ENCODE measurements at places on chromosomes 4 and X. TPM values are rescaled to one million over a fixed set of nuclear protein-coding genes. Genes with fewer than 3 reads are reported as not detected.

DNA sequence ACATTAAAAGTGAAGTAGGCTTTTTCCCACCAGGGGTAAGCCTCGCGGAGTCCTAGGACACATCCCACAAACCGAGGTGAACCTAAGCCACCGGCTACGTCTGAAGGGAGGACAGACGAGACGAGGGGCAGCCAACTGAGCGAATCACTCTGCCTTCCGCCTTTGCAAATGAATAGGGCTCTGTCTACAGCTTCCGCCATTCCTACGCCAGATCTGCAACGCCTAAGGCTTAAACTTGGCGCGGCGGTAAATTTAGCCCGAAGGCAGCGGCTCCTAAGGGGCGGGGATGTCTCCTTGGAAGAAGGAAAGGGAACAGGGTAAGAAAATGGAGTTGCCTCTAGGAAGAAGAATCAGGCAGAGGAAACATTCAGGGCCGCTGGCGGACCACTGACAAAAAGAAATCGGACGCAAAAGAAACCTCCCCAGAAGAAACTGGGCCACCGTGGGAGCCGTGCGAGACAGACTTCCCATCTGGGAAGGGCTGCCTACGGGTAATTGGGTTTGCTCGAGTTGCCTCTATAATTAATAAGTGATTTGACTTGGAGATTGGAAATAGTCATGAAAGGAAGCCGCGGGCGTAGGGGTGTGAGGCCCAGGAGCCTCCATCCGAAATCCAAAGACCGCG is 90.5 kb downstream of the BCOR start:
- H3K27ac ChIP-seq, result no peak overlapping the region
- no peak for DNase-seq
- H3K36me3 ChIP-seq, result no peaks in the 10 kb centered on the region
- no peak overlapping the region for H3K4me3 ChIP-seq
- peaks cover 33% of the 10 kb centered on the region for H3K27me3 ChIP-seq

GRCh38 chr4:120057416-120057815 is 9.2 kb downstream of the MAD2L1 start:
- H3K27me3 ChIP-seq, result no peaks in the 10 kb centered on the region
- H3K4me3 ChIP-seq, result no peak overlapping the region
- no peak for DNase-seq
- H3K27ac ChIP-seq, result no peak overlapping the region

DNA sequence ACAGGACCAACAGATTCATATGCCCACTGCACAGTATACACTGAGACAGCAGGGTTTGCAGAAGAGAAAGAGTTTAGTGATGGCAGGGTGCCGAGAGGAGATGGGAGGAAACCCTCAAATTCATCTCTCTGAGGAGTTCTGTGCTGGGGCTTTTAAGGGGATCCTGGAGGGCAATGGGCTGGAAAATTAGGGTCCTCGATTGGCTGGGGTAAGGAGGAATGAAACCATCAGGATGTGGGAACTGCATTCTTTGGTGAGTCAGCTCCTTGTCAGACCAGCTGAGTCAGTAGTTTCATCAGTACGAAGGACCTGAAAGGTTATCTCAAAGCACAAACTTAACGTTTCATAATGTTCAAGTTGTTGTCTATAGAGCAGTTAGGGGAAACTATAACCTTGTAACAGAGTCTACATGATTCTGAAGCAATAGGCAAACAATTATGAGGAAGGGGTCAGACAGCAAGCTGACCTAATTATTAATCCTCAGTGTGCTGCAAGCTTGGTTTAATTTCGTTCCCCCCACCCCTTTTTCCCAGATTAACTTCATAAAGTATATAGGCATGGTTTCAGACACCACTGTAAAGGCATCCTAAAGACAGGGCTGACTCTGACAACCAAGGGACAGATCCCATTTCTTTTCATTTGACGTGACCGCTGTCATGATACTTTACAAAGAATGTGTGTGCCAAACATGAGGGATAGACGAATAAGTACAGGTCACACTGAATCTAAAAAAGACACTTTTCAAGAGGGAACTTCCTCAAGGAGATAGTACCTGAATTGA is 1.5 kb upstream of the MSMO1 start:
- H3K27me3 ChIP-seq, result no peaks in the 10 kb centered on the region
- peak; percentile 12 for DNase-seq
- peaks cover 10% of the 10 kb centered on the region for H3K36me3 ChIP-seq
- H3K27ac ChIP-seq, result peak overlapping the region; percentile 70
- H3K4me3 ChIP-seq, result no peak overlapping the region
- peaks cover 26% of the 10 kb centered on the region for H3K4me1 ChIP-seq

DNA sequence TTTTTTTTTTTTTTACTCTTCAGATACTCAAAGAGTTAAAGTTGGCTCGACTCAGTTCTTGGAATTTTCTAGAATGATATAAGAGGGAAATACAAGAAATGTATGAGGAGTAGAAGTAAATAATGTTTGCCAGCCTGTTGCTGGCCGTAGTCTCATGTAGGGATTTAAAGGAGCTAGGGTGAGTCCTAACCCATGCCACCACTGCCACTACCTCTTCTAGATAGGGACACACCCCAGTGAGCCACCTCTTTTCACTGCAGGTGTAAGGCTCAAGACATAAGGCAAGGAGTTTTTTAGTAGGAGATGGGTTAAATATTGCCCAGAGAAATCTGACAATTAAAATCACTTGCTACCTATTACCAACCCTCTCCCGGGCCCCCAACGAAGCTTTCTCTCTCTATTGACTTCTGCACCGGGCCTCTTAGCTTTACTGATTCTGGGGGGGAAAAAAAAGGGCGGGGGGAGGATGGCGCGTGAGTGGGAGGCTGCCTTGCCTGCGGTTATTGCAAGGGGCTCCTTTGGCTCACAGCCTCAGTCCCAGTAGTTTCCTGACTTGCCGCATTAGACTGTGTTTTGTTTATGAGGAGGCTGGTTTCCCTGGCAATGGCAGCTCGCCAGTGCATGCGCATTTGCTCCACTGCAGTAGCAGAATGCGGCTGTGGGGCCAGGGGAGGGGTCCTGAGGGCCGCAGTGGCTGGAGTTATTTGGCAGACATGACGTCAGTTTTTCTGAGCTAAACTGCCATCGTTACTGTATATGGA is 3.0 kb downstream of the LINC00632 start:
- H3K27ac ChIP-seq, result no peak overlapping the region
- no peak overlapping the region for H3K4me3 ChIP-seq
- no peaks in the 10 kb centered on the region for H3K27me3 ChIP-seq
- no peaks in the 10 kb centered on the region for H3K4me1 ChIP-seq
- no peaks in the 10 kb centered on the region for H3K36me3 ChIP-seq

- no peak overlapping the region for H3K4me3 ChIP-seq
- no peak overlapping the region for H3K27ac ChIP-seq
- no peak for DNase-seq
- H3K27me3 ChIP-seq, result no peaks in the 10 kb centered on the region
Observed at GRCh38 chr4:157791236-157791635, 381.6 kb downstream of the GASK1B start.

- no peaks in the 10 kb centered on the region for H3K27me3 ChIP-seq
- no peak for DNase-seq
- no peak overlapping the region for H3K27ac ChIP-seq
- no peak overlapping the region for H3K4me3 ChIP-seq
- no peaks in the 10 kb centered on the region for H3K4me1 ChIP-seq
Observed at GRCh38 chr4:75002381-75002780, 69.5 kb downstream of the PARM1 start.

- no peak overlapping the region for H3K4me3 ChIP-seq
- H3K27me3 ChIP-seq, result no peaks in the 10 kb centered on the region
- no peak overlapping the region for H3K27ac ChIP-seq
Observed at GRCh38 chr4:166042510-166043055, 169.5 kb downstream of the TLL1 start.

- peaks cover 11% of the 10 kb centered on the region for H3K4me1 ChIP-seq
- no peak overlapping the region for H3K27ac ChIP-seq
- no peaks in the 10 kb centered on the region for H3K36me3 ChIP-seq
- H3K4me3 ChIP-seq, result no peak overlapping the region
Observed at GRCh38 chr4:88804234-88804633, 106.6 kb upstream of the NAP1L5 start.

DNA sequence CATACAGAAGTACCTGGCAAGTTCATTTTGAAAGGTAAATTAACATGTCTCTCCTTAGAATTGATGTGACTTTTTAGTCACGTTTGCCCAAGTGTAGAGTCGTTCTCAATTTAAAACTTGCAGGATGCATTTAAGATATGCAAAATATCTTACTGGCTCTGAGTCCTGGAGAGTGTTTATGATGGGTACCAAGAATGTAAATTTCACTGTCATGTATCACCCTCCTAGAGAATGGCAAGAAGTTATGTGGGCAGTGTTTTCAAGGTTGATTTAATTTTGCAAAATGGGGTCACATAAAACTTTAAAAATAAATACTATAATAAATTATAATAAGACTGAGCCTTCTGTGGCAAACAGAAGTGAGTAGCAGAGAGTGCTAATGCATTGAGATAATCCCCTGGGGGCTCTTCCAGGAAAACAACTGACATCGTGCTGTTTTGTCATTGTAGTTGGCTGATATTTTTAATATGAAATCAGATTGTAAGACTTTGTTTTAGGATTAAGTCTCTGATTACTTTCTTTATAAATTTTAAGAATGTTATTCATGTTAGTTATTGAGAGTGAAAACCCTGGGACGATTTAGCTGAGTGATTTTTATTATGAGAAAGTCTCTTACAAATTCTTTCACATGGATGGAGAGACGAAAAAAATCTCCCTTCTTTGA is 103.0 kb downstream of the AFF1 start:
- peaks cover 43% of the 10 kb centered on the region for H3K4me1 ChIP-seq
- no peak for DNase-seq
- H3K27ac ChIP-seq, result no peak overlapping the region
- no peaks in the 10 kb centered on the region for H3K27me3 ChIP-seq
- H3K4me3 ChIP-seq, result no peak overlapping the region
- peaks cover 4% of the 10 kb centered on the region for H3K36me3 ChIP-seq

DNA sequence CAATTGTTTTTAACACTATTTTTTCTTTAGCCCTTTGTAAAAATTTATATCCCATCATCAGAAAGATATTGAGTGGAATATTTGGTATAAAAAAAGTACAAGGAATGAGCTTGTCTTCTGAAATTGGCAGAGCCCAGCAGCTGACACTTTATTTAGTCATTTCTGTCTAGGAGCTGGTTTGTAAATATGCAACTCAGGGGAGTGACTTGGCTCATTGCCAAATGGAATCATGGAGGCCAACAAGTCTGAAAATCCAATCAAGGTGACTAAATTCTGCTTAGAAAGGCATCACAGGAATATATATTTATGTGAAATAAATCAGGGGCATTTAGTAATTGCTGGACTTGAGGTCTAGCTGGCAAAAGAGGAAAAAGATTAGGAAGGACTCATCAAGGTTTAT is 74.4 kb downstream of the OTC start:
- H3K4me3 ChIP-seq, result no peak overlapping the region
- DNase-seq, result no peak
- H3K36me3 ChIP-seq, result no peaks in the 10 kb centered on the region

- H3K27ac ChIP-seq, result no peak overlapping the region
- H3K4me1 ChIP-seq, result no peaks in the 10 kb centered on the region
- no peak for DNase-seq
- no peaks in the 10 kb centered on the region for H3K36me3 ChIP-seq
- H3K4me3 ChIP-seq, result no peak overlapping the region
Observed at GRCh38 chr4:93788712-93789111, 39.8 kb upstream of the ATOH1 start.

GRCh38 chrX:65679071-65679540 is 11.7 kb downstream of the MSN start:
- peak overlapping the region; percentile 84 for H3K27ac ChIP-seq
- H3K27me3 ChIP-seq, result no peaks in the 10 kb centered on the region
- peaks cover 77% of the 10 kb centered on the region for H3K4me1 ChIP-seq
- H3K36me3 ChIP-seq, result peaks cover 64% of the 10 kb centered on the region

- no peak overlapping the region for H3K27ac ChIP-seq
- H3K4me3 ChIP-seq, result no peak overlapping the region
- DNase-seq, result no peak
- no peaks in the 10 kb centered on the region for H3K27me3 ChIP-seq
- H3K4me1 ChIP-seq, result peaks cover 44% of the 10 kb centered on the region
- H3K36me3 ChIP-seq, result peaks cover 20% of the 10 kb centered on the region
Observed at GRCh38 chr4:98652996-98653395, 5.4 kb downstream of the TSPAN5 start.

- peak; percentile 77 for DNase-seq
- H3K27me3 ChIP-seq, result peaks cover 2% of the 10 kb centered on the region
- no peaks in the 10 kb centered on the region for H3K36me3 ChIP-seq
- H3K4me1 ChIP-seq, result no peaks in the 10 kb centered on the region
Observed at GRCh38 chr4:170047771-170048354, 21.7 kb upstream of the MFAP3L start.

- H3K27me3 ChIP-seq, result peaks cover 2% of the 10 kb centered on the region
- no peak overlapping the region for H3K4me3 ChIP-seq
- no peaks in the 10 kb centered on the region for H3K4me1 ChIP-seq
- H3K36me3 ChIP-seq, result no peaks in the 10 kb centered on the region
Observed at GRCh38 chr4:122772986-122773385, 40.5 kb downstream of the BBS12 start.

DNA sequence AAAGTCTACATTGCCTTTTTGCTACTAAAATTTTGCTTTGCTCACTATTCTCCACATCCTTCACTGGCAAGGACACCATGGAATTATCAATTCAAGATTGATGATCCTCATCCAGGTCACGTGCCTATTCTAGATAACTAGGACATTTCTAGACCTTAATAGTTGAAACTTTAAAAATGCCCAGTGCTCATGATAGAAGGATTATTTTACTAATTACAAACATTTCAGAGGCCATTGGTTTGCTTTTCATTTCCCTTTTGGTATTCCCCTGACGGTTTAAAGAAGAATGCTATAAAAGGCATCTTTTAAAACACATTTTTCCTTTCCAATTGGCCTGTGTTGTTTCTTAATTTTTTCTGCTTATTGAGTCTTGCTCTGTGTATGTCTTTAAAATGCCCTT is 249.4 kb downstream of the NDST4 start:
- H3K4me1 ChIP-seq, result no peaks in the 10 kb centered on the region
- H3K27ac ChIP-seq, result no peak overlapping the region
- H3K4me3 ChIP-seq, result no peak overlapping the region
- no peaks in the 10 kb centered on the region for H3K36me3 ChIP-seq

- H3K36me3 ChIP-seq, result no peaks in the 10 kb centered on the region
- DNase-seq, result no peak
- H3K27ac ChIP-seq, result no peak overlapping the region
- H3K4me1 ChIP-seq, result no peaks in the 10 kb centered on the region
Observed at GRCh38 chrX:20753076-20753475, 486.4 kb upstream of the RPS6KA3 start.

DNA sequence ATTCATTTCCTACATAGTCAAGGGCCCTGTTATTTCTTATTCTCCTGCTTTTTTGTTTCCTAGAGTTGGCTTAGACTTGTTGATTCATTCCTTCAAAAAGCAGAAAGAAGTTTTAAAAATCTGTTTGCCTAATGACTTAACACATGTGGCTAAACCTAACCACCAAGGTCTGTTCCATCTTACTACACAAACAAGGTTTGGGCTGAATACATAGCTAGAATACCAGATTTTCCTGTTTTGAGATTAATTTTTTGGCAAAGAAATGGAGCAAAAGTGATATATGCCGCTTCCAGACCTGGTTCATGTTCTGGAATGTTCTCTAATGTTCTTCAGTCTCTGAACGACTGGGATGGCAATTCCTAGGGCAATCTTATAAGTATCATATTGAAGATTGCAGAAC is 7.4 kb upstream of the CAMK2D start:
- H3K27ac ChIP-seq, result peak overlapping the region; percentile 15
- H3K4me1 ChIP-seq, result peaks cover 61% of the 10 kb centered on the region
- H3K27me3 ChIP-seq, result no peaks in the 10 kb centered on the region
- H3K4me3 ChIP-seq, result no peak overlapping the region

SATL1 gene
- not detected for total RNA-seq

SHOX gene
- total RNA-seq, result not detected

VCX3A gene
- not detected for total RNA-seq

FGD1 gene
- 0.07 TPM for total RNA-seq

FAM47A gene
- total RNA-seq, result not detected

MGAT4D gene
- not detected for total RNA-seq

PPP3CA gene
- total RNA-seq, result 12.7 TPM

PCDH7 gene
- total RNA-seq, result not detected

USP17L20 gene
- not detected for total RNA-seq

PHKA1 gene
- total RNA-seq, result 6.9 TPM

All from activated CD8-positive, alpha-beta T cell treated with anti-CD3 and anti-CD28 coated beads for 36 hours (primary cell).